ENCODE measurements at places on chromosomes 2 and 18.

- DNase-seq: no peak
These were observed 447.5 kb downstream of the TNS1 start for GRCh38 chr2:217555081-217555876.

DNA sequence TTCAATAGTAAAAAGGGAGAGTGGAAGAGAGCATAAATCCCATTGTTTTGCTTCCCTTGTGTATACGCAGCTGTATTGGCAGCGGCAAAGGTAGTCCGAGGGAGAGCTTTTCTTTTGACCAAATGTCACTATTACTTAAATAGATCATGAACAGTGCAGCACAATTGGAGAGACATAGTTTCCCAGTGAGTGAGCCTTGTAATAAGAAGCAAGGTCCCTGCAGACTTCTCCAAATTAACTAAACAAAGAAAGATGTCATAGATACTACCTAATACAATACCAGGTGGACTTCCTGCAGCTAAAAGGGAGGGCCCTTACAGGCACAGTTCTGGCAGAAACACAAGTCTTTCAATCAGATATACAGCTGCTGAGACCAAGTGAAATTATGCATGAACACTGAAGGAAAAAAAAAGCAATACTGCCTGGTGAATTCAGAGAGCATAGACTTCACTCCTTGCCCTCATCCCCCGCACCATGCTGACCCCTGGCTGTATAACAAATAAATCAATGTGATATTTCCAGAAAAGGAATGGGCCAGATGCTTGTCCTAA lies 404.7 kb upstream of the CDH2 start:
- no peak for DNase-seq

DNA sequence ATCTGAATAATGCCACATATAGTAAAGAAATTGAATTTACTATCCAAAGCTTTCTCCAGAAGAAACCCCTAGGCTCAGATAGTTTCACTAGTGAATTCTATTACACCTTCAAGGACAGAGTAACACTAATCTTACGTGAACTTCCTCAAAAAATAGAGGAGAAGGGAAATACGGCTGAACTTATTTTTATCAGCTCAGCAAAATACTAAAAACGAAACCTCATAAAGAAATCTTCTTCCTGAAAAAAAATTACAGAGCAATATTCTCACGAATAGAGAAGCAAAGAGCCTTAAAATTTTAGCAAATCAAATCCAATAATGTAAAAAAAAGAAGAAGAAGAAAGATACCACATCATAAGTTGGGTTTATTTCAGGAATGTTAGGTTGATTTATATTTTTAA lies 14.7 kb downstream of the CAPN13 start:
- DNase-seq: peak; percentile 81

DNA sequence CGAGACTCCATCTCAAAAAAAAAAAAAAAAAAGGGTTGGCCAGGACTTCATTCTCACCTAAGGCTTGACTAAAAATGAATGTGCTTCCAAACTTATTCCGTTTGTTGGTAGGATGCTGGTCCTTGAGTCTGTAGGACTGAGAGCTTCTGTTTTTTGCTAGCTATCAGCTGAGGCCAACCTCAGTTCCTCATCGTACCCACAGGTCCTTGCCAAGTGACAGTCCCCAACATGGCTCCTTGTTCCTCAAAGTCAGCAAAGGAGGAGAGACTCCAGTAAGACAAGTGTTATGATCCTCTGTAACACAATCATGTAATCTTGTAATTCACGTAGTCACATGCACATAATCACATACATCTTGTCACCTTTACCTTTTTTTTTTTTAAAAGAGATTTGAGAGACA lies 37.0 kb downstream of the HAUS1 start:
- DNase-seq: no peak

DNA sequence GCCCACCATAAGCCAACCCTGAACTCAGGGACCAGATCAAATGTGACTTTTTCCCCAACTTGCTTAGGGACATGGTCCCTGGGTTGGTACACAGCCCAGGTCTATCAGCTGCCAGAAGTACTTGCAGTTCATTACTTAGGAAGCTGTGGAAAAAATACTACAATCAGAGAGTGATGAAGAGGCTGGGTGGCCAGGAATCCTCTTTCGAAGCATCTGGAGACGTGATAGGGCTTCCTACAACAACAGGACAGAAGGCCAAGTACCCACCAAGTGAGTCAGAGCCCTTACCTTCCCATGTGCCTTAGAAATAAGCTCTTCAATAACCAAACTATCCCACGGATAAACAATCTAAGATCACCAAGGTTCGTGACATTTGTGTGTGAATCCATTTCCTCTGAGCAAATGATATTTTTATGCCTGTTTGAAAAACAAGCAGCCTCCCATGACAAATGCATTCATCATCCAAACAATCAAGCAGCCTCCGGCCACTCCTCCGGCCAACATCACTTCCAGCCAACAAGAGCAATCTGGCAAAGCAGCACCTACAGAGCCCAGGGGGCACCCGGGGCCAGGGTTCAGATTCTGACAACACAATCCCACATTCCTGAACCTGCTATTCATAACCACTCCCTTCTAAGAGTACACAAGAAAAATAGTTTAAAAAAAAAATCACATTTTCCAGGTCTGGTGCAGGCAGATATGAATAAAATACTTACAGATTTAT lies 26.4 kb downstream of the TBC1D8 start:
- DNase-seq: no peak

- peak; percentile 53 for DNase-seq
These were observed 17.1 kb downstream of the ANKRD44 start for GRCh38 chr2:197293252-197294007.

DNA sequence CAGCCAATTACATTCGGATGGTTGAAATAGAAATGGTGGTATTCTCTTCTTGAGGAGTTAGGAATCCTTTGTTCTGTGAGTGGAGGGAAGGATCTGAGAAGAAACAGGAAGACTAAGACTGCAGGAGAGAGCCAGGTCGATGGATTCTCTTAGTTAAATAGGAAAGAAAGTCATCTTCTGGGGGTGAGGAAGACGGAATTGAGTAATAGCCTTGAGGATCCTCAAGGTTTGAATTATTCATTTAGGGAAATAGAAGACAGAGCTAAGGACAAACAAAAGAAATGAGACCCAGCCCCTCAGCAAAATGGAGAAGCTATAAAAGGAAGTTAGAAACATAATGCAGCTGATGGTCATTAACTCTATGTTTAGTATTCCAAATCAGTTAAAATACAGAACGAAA lies 1.8 kb downstream of the LAPTM4A start:
- DNase-seq: peak; percentile 55

- DNase-seq: no peak
These were observed 1.3 kb upstream of the MYT1L start for GRCh38 chr2:2332381-2332780.

GRCh38 chr2:44171018-44171417 lies 2.3 kb downstream of the PPM1B start:
- DNase-seq: peak; percentile 39

DNA sequence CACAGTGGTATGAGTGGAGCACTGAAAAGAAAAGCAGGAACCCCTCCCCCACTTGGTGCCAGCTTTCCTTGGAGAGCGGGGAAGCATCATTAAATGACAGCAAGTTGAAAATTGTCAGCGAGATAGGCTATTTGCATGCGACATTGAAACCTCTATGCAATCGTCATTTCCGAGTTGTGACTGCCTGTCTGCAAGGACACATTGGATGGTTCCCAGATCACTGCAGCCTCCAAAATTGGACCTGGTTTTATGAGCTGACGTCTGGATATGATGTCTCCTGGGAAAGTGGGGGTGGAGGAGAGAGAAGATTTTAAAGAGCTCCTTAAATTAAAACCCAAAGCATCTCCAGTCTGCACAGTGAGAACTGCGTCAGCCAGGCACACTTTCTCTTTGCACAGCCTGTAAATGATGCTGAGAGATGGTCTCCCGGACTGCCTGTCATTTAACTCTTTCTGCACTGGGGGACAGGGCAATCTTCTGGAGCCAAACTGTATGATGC lies 57.8 kb upstream of the KIF5C start:
- no peak for DNase-seq

DNA sequence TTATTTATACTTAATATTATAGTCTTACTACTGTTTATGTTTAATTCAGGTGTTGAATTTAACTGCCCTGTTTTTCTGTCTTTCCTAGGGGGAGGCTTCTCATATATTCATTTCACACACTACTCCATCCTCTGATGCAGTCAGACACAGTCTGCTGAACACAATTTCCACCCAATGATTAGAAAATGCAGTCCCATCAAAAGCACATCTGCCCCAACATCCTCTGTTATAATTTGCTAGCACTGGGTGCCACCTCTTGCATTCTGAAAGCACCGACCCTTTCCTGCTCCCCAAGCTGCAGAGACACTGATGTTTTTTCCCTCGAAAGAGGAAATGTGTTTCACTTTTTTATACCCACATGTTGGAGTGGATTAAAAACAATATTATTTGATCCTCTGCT lies 474.7 kb downstream of the PID1 start:
- no peak for DNase-seq

- DNase-seq: no peak
These were observed 756.4 kb upstream of the CDH7 start for GRCh38 chr18:64994370-64994769.
